Right forelimb (tissue), 1 donor: ENCODE measurements at places on chromosomes 7 and 10.

DNA sequence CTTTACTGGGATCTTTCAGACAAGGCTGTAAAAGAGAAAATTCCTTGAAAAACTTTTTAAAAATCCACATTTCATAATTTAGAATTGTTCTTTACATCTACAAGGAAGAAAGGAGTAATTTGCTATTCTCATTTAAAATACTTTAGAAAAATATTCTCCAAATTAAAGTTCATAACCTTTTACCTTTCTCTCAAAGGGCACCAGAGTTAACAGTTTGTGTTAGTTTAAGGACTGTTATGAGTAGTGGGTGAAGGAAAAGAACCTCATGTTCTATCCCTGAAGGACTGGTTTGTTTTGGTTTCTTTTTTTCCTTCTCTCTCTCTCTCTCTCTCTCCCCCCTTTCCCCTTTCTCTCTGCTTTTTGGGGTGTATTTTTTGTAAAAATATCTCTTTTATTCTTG, 4.1 kb downstream of the AGMO start:
- DNase-seq: no peak

- DNase-seq: no peak
Observed at GRCh38 chr10:132394936-132395703, 1.9 kb upstream of the PWWP2B start.

- DNase-seq: no peak
Observed at GRCh38 chr10:13971601-13972475, 358.9 kb downstream of the FRMD4A start.

GRCh38 chr7:99419323-99420021, 10.7 kb downstream of the BUD31 start:
- DNase-seq: no peak

GRCh38 chr10:111278266-111278665, 201.4 kb downstream of the ADRA2A start:
- no peak for DNase-seq

DNA sequence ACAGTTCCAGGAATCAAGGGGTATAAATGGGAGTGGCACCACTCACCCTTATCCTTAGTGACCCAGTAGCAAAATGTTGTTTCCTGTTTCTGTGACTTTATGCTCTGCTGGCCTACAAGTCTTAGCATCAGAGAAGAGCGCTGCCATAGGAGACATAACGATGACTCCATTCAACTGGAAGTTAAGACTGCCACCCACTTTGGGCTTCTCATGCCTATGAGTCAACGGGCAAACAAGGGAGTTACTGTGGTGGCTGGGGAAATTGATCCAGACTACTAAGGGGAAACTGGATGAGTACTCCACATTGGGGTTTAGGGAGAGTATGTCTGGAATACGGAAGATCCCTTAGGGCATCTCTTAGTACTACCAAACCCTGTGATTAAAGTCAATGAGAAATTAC, 40.6 kb upstream of the PIK3CG start:
- DNase-seq: no peak

GRCh38 chr10:14810969-14811953, 26.6 kb downstream of the CDNF start:
- no peak for DNase-seq

GRCh38 chr10:100707261-100707848, 38.0 kb upstream of the PAX2 start:
- no peak for DNase-seq

DNA sequence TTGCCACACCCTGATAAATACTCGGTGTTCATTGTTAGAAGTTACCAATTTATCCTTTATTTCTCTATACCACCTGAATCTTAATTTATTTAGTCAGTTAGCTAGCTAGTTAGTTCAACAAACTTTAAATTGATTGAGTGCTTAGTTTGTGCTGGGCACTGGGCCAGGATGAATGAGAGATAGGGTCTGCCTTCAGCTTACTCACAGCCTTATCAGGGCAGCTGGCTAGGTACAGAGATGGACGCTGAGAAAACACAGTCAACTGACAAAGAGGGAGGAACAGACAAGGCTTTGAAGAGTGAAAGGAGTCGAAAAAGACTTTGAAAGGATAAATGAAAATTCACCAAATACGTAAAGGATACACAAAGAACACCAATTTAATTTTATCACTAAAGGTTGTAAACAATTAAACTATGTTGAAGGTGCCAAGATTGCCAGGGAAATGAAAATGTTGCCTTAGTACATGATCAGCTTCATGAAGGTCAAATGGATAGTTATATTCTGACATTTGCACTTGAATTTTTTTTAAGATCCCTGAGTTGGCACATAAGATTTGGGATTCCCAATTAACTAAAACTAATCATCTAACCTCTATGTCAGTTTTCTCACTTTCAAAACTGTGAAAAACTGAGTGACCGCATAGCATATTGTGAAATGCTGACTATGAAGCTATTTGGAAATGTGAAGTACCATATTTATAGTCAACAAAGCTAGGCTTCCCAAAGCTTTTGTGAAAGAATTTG, 2.1 kb downstream of the CAV2 start:
- DNase-seq: no peak

DNA sequence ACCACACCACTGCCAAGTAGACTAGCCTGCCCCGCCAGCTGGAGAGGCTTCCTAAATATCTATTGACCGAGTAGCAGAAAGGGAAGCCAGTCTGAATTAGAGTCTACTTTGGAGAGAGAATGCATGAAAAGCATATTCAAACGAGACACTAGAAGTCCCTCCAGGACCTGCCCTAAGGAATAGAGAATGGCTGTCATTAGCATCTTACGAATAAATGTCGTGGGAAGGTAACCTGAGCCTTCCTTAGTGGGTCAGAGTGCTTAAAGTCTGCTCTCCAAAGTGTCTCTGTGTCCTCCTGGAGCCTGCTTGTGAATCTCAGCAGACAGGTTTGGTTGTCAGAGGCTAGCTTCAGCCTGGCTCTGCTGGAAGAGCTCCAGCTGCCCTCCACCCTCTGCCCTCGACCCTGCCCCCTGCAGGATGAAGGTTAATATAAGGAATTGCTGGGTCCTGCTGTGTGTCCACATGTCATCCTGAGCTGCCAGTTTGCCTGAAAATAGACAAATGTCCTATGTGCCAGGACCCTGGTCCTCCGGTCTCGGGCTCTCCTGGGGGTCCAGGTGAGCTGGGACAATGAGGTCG, 33.4 kb downstream of the FAM241B start:
- no peak for DNase-seq

GRCh38 chr10:114653926-114654325, 4.1 kb downstream of the ABLIM1 start:
- DNase-seq: no peak

GRCh38 chr7:151201751-151202150, 8.5 kb downstream of the H2BK1 start:
- DNase-seq: no peak

DNA sequence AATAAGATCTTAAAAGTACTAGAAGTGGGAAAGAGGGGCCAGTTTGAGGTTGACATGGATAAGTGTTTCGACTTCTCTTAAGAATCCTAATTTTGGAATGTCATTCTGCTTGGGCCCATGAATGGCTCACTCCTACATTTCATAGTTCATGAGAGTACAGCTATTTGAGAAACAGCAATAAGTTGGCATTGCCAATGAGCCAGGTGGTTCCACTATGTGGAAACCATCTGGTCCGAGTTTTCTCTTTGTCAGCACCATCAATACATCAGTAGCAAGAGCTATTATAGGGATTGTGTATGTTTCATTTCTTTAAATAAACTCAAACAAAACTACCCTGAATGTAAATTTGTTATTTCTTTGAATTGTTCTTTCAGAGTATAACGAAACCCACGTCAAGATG, 78.1 kb upstream of the NEBL start:
- no peak for DNase-seq

DNA sequence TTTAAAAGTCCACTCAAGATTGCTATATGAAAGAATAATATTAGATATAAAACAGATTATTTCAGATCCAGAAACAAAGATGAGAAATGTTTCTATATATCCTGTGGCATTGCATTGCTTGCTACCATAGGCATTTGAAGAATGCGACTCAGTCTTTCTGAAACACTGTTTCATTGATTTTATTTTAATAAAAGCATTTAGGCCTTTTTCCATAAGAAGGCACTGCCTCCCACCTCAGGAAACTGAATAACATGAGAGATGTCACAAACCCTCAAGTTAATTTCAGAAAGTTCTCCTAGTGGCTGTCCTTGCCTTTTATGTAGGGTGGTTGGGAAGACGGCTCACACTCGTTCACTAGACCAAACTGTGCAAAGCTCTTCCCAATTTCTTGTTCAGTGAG, 23.3 kb downstream of the PRPS1L1 start:
- no peak for DNase-seq

DNA sequence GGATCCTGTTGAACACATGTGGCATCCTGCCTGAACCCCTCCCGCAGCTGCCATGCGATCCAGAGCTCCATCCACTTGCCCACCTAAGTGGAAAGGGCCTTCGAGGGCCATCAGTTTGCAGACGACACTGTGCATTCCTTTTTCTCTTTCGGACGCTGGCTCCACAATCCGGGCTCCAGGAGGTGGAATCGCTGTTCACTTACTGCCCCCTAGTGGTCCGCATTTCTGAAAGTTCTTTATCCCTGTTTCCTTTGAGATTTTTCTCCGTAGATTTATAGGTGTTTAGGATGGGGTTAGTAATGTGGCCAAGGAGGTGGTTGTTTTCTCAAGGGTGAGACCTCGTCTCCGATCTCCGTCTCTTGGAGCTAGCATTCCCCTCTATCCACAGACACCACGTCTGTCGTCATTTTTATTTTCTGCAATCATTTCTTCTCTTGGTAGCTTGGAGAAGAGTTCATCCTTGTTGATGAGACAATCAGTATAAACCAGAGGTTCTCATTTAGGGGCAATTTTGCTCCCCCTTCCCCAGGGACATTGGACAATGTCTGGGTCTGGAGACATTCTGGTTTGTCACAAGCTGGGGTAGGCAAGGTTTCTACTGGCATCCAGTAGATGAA, 204.6 kb downstream of the ARHGAP21 start:
- peak; percentile 78 for DNase-seq

- DNase-seq: no peak
Observed at GRCh38 chr10:43399320-43400310, 9.4 kb downstream of the HNRNPF start.

GRCh38 chr7:28125431-28126409, 54.9 kb downstream of the JAZF1 start:
- DNase-seq: no peak

DNA sequence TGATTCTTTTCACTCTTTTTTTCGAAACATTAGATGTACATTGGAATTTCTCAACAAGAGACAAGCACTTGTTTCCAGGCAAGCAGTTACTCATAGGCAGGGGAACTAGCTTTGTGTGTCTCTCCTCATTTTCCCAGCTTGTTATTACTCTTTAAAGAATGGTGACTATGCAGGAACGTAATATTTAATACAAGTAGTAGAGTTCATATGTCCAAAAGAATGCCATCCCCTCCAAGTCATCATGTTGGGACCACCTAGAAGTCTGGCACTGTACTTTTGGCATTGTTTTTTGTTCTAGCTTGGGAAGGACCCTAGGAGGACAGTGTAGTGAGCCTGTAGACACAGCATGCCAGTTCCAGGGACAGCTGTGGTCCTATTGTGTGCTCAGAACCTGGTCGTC, 650.7 kb downstream of the INHBA start:
- DNase-seq: no peak

DNA sequence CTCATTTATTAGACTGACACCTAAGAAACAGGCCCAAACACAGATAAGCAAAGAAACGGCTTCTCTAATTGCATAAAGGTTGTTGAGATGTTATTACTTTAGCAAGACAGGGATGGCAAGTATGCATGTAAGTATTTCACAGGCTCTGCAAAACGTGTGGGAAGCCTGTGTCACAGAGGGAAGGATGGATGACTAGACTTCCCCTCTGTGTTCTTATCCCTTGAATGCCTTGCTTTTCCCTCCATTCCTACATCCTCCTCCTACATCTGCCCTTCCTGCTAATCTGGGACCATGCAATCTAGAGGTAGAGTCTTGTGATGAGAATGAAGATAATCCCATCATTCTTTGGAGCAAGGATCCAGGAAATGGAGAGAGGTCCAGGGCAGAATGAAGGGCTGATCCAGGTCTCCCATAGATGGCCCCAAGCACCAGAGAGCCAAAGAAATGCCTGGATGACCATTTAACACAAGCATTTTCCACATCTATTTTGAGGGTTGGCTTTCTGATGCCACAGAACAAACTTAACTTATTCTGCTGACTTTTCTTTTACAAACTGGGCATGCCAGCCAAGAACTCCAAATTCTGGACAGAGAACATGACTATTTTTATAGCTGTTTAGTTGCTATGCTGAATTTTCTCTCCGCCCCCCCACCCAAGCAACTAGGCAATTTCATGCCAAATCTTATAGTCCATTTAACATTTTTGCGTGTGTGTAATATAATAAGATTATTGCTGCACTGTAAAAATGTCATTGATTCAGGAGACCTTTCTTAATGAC, 48.1 kb downstream of the NRP1 start:
- DNase-seq: no peak

DNA sequence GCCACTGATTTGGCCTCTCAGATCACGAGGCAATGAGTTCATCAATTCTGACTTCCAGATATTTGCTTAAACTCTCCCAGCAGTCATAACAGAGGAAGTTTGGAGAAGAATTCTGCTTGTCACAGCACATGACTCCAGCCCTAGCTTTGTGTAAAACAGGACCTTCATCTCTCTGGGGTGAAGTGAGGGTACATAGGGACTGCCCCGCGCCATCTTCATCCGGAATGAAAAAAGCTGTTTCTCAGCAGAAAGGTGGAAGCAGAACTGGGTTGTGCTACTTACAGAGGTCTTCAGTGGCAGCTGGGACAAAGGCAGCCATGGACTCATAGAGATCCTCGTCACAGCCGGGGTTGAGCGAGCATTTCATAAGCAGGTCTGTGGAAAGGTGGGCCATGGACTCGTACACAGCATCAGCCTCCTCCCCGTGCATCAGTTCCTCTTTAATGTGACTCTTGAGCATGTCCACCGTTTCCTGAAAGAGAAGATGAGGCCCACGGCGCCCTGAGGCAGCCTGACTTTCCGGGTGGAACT, 58.4 kb upstream of the TM9SF3 start:
- no peak for DNase-seq

- no peak for DNase-seq
Observed at GRCh38 chr10:26251925-26252324, 35.4 kb downstream of the GAD2 start.

DNA sequence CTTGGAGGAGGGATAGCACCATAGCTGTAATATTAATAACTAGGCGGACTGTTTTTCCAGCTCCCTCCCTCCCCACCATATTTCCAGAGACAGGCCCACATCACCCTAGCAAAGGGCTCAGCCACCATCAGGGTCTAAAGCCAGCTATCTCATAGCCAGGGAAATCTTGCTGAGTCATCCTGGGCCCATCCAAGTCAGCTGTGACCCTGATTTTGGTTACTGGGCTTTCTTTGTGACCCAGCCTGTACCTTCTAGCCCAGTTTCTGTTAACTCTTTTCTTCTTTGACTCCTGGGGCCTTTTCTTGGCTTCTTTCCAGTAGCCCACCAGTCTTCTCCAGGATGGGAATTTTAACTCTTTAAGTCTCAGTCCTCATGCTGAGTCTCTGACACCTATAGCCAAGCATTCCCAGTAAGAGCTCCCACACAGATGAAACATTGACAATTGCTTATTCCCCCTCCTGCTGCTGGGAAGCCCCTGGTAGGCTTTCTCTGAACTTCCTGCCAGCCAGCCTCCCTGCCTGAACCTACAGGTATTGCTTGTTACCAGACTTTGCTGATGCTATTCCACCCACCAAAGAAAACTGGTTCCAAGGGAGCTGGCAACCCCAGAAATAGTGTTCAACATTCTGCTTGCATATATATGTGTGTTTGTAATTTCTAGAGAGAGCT, 34.8 kb upstream of the ADO start:
- no peak for DNase-seq
